COR-L47 (cell line): ENCODE measurements at places on chromosomes 7 and 10.

DNA sequence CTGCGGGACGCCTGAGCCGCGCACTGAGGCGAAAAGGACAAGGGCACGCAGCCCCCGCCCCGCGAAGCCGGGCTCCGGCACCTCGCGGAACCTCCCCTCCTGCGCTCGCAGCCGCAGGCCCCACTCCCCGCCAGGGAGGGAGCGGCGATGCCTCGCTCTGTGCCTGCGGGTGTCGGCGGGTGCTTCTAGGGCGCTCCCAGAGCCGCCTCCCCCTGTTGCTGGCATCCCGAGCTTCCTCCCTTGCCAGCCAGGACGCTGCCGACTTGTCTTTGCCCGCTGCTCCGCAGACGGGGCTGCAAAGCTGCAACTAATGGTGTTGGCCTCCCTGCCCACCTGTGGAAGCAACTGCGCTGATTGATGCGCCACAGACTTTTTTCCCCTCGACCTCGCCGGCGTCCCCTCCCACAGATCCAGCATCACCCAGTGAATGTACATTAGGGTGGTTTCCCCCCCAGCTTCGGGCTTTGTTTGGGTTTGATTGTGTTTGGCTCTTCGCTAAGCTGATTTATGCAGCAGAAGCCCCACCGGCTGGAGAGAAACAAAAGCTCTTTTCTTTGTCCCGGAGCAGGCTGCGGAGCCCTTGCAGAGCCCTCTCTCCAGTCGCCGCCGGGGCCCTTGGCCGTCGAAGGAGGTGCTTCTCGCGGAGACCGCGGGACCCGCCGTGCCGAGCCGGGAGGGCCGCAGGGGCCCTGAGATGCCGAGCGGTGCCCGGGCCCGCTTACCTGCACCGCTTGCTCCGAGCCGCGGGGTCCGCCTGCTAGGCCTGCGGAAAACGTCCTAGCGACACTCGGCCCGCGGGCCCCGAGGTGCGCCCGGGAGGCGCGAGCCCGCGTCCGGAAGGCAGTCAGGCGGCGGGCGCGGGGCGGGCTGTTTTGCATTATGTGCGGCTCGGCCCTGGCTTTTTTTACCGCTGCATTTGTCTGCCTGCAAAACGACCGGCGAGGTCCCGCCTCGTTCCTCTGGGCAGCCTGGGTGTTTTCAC lies 519 bp downstream of the ITGB8 start:
- peak; percentile 79 for DNase-seq

- no peak for DNase-seq
Measured at GRCh38 chr10:109765838-109766237, 157.5 kb downstream of the XPNPEP1 start.

DNA sequence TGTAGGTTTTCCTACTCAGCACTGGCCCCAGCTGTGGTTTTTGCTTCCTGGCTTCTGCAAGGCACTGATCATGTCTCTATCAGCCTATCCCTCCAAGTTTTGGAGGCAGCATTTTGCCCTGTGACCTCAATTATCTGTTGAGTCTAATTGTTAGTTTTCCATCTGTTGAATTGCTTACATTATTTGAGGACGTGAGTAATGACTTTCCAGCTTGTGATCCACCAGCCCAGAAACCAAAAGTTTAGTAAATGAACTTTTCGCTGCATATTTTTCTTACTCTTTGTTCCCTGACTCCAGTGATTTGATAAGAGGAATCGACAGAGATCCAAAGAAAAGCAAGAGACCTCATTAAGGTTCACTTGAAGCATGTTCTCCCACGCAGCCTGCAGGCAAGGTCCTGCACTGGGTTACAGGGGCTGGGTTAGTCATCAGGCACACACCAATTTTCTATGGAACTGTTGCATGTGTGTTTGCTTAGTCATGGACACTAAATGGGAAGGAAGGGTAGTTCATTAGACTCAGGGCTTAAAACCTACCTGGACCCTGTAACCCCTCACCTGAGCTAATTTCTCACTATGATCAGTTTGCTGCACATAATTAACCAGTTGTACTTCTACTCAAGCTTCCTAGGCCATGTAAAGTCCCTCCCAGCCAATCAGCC lies 57.2 kb downstream of the AKR1E2 start:
- DNase-seq: no peak

GRCh38 chr10:89644691-89644966 lies 413 bp downstream of the PANK1 start:
- DNase-seq: no peak

- DNase-seq: no peak
Measured at GRCh38 chr10:82092111-82092510, 217.1 kb downstream of the NRG3 start.

DNA sequence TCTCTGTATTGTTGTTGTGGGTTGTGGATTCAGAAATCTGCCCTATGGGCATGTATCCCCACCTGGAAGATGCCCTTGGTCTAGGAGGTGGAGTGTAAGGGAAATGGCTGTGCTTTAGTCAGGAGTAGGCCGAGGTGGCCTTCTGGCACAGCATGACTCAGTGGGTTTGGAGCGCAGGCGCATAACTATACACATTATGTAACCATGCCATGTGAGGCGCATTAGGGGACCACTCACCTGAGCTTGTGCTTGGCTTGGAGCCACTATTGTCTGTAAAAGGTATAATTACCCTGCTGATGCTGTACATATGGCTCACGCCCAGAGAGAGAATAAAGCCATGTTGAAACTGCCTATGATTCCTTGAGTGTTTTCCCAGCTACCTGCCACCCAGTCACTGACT lies 20.6 kb upstream of the ADAMTS14 start:
- DNase-seq: no peak

DNA sequence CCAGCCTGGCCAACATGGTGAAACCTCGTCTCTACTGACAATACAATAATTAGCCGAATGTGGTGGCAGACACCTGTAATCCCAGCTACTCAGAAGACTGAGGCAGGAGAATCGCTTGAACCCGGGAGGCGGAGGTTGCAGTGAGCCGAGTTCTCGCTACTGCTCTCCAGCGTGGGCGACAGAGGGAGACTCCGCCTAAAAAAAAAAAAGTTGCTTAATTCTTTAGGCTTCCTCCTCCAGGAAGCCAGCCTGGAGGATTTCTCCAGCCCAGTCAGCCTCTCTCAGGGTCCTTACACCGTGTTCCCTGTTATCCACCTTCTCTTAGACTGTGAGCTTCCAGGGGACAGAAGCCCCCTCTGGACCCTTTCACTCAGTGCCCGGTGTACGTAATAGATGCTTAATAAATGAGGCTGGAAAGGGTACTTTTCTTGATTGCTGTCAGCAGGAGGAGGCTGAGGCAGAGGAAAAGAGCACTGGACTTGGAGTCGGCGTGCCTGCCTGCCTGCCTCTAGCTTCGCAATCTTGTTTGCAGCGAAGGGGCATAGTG lies 16.4 kb upstream of the NODAL start:
- DNase-seq: no peak

- no peak for DNase-seq
Measured at GRCh38 chr10:11758527-11759236, 16.5 kb downstream of the ECHDC3 start.

- DNase-seq: no peak
Measured at GRCh38 chr7:21383227-21384220, 44.4 kb upstream of the SP4 start.

DNA sequence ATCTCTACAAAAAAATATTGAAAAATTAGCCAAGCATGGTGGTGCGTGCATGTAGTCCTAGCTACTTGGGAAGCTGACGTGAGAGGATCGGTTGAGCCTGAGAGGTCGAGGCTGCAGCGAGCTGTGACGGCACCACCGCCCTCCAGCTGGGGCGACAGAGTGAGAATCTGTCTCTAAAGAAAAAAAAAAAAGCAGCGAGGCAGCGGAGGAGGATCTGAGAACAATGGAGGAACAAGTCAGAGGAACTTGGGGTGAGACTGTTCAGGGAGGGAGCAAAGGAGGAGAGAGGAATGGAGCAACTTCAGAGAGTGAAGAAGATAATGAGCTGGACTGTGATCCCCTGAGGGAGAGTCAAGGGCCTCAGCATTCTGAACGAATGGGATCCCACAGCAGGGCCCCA lies 85.4 kb downstream of the MKX start:
- no peak for DNase-seq

GRCh38 chr7:116249969-116250553 lies 39.7 kb downstream of the TES start:
- DNase-seq: peak; percentile 15

- no peak for DNase-seq
Measured at GRCh38 chr7:131027287-131027773, 293.3 kb upstream of the KLF14 start.

- DNase-seq: no peak
Measured at GRCh38 chr10:131363416-131363815, 51.9 kb upstream of the TCERG1L start.

DNA sequence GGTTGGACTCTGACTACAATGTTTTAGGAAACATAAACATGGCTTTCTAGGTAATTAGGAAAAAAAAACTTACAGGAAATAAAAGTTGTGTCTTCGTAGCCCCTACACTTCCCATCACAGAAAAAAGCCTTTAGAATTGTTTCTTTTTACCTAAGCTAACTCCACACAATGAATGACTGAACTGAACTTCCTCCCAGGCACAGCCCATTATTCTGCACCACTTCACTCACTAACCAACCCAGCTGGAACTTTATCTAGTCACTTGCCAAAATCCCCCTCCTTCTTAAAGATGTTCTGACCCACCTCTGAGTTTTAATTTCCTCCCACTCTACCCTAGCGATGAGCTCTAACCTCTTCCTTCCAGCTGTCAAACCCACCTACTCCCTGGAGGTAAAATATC lies 91.7 kb upstream of the MEOX2 start:
- no peak for DNase-seq

DNA sequence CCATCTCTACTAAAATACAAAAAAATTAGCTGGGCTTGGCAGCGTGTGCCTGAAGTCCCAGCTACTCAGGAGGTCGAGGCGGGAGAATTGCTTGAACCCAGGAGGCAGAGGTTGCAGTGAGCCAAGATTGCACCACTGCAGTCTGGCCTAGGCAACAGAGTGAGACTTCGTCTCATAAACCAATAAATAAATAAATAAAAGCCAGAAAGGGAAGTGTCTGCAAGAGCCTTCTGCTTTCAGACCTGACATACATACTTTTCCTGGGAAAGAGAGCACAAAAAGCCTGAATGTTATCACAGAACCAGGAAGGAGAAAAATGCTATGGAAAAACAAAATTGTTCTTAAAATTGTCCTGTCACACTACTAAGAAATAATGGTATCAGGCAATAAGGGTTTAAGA lies 4.1 kb upstream of the KIF5B start:
- DNase-seq: no peak

- DNase-seq: no peak
Measured at GRCh38 chr10:94131885-94132284, 138.2 kb downstream of the PLCE1 start.

DNA sequence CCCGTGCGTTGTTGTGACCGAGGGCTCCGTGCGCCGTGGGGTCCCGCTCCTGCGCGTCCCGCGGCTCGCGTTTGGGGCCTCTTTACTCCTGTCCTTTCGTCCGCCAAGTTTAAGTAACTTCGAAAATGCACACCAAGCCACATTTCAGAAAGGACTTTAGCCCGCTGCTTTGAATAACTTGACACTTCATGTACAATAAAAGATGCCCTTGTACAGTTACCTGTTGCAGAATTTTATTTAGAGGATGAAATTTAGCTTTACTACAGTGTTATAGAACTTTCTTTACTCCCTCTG lies 459 bp downstream of the SUGCT start:
- no peak for DNase-seq

GRCh38 chr10:14648946-14649345 lies 125.8 kb downstream of the FAM107B start:
- DNase-seq: no peak

DNA sequence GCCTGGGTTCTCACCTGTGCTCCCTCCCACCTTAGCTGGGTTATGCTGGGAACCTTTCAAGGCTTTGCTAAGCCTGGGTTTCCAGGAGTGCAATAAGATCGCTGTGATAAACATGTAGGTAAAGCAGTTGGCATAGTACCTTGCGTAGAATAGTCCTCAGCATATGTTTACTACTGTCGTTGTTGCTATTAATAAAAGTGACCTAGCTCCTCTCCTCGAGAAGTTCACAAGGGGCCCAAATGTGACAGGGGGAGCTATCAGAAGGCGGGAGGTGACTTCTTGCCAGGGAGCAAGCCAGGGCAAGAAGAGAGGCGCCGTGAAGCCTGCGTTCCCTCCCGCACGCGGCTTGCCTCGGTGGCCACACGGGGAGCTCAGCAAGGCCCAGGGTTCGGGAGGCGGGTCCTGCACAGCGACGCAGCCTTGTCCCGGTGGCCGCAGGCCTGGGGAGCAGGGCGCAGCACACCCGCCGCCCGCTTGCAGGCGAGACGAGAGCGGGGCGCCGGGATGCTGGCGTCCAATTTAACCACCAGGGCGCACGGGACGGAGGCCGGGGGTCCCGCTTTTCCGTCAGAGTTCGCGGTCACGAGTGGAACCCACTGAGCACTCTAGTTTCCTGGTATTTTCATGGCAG lies 106.2 kb downstream of the SNX10 start:
- DNase-seq: no peak

GRCh38 chr7:45582868-45583277 lies 8.7 kb downstream of the ADCY1 start:
- DNase-seq: no peak

GRCh38 chr10:90912174-90912573 lies 8.7 kb downstream of the ANKRD1 start:
- DNase-seq: no peak

GRCh38 chr7:80524693-80525092 lies 12.8 kb upstream of the GNAT3 start:
- no peak for DNase-seq

GRCh38 chr10:102287538-102287937 lies 42.2 kb downstream of the GBF1 start:
- no peak for DNase-seq

- DNase-seq: no peak
Measured at GRCh38 chr7:21357151-21358097, 70.5 kb upstream of the SP4 start.

DNA sequence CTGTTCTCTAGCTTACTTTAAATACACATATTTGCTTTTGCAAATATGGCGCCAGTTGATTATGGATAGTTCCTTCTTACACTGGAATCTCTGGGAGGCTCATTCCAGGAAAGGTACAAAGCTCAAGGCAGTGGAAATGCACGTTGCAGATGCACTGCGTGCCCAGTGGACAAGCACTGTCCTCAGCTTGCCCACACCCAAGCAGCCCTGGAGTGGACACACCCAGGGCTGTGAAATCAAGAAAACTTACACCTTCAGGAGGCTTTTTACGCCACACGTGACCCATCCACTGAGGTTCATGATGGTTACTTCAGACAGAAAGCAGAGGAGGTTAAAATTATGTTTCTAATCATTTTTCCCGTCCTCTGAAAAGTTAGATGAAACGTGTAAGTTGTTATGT lies 248.5 kb downstream of the VTI1A start:
- no peak for DNase-seq
